Mesenchymal stem cell (in vitro differentiated cells and primary cell): ENCODE measurements at places on chromosomes 1 and 21.

DNA sequence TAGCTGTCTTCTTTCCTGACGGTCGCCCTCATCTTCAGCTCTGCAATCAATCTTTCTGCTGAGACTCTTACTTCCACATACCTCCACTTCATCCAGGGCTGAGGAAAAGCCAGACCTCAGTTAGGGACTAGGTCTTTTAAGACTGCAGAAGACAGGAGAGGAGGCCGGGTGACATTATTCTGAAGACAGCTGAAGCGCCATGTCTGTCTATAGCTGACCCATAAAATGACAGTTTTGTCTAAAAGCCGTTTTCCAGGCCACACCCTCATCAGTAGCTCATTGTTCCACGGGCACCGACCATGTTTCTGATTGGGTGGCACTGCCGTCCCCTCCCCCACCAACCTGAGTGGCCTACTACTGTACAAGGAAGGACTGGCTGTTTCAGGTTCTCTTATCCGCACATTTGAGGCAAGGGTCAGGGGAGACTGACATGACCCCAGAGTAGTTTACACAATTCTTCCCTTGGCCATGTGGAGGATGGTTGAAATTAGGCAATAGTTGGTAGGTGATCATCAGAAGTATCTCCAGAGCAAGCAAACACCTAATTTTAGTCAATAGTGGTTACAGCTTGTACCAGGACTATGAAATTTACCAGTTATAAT, at the start of gene ADCY10:
TSS of gene ADCY10 (minus strand) at position 240 of the 602 bp plus-strand sequence. CDS start 8,994 bp downstream, outside the sequence.
- DNase-seq = no peak

DNA sequence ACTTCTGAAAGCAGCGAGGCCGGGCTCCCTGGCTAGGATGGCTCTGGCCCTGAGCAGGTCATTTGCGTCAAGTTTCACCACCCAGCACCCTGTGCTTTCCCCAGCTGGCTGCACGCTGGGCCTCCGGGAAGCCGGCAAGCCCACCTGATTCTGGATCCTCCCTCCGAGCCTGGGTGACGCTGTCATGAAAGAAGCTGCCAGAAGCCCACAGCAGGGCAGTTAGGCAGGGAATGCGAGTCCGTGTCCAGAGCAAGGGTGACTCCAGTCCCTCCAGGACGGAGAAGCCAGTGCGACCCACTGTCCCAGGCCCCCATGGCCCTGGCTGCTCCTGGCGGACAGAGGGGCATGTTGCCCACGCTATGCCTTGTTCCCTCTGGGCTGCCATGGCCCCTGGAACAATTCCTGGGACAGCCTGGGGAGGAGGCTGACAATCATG, 44.4 kb upstream of the PCBP3 start:
- DNase-seq = no peak

DNA sequence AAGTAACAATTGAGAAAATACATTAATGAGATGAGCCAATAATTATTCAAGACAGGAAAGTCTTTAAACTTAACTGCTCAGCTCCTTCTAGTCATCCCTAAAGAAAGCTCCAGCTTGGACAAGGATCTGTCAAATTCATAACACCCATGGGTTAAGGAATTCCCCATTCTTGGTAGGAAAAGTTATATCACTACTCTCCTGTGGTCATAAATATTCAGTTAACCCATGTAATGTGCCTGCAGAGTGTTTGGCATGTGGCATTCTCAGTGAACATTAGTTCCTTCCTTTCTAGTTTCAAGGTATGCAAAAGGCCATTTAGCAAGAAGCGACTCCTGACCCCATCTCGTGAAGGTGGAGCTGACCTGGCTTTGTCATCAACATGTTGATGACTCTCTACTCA, 76.7 kb upstream of the VCAM1 start:
- DNase-seq = no peak

DNA sequence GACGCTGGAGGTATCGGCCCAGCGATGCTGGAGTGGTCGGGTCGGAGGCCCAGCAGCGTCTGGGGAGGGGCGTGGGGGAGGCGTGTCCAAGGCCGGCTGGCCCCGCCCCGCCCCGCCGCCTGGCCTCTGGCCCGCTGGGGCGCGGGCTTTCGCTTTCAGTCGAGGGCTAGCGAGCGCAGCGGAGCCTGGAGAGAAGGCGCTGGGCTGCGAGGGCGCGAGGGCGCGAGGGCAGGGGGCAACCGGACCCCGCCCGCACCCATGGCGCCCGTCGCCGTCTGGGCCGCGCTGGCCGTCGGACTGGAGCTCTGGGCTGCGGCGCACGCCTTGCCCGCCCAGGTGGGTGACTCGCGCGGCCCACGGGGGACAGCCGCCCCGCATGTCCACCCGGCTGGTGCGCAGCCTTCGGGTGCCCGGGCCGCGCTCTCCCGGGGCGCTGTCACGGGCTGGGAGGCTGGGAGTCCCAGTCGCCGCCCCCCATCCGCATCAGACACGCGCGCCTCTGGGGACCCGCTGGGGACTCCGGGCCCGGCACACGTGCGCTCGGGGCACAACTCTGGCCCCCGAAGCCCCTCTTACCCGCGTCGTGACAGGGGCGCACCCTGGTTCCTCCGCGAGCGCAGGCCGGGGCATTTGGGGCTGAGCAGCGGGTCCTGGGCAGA, at the start of gene TNFRSF1B:
TSS of gene TNFRSF1B (plus strand) at position 158 of the 659 bp plus-strand sequence. CDS start at position 259, 101 bp downstream.
- DNase-seq = peak; percentile 67

- no peak for DNase-seq
These were observed 9.8 kb downstream of the MTARC1 start for GRCh38 chr1:220796530-220796929.

GRCh38 chr1:247681288-247681897, 1.9 kb upstream of the OR13G1 start:
- DNase-seq = peak; percentile 23

DNA sequence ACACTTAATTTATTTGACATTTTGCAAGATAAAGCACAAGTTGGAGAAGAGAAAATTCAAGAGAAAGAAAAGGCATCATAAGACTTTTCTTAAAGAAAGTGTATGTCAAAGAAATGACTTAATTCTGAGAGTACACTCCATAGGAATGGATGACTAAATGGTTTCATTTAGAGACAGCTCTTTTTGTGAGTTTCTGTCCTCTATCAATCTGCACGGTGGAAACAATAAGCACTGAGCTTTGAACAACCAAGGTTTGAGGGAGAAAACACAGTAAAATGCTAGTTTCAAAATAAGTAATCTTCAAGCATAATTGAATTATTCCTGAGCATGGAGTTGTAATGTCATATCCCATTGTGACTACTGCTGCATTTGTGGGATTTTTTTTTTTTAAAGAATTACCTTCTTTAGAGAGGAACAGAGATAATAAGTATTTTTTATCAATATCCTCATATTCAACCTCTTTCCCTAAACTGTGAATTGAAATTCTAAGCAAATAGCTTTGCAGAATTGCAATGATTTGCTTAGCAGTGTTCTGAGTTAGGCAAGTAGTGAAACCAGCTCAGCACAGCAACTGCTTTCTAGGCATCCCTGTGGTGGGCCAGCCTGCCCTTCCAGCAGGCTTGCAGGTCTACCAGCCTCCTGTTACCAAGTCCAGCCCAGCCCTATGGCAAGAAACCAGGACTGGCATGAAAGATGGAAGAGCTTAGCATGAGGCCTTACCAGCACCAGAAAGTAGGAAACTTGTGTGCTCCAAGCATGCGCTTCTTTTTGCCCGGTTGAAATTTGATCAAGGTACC, 38.2 kb downstream of the KCNJ6 start:
- no peak for DNase-seq

- DNase-seq = no peak
These were observed 567.2 kb downstream of the SMYD3 start for GRCh38 chr1:245939756-245940345.

- DNase-seq = no peak
These were observed 51.4 kb downstream of the LHX4 start for GRCh38 chr1:180281490-180281889.

GRCh38 chr1:92913093-92913819, 48.0 kb downstream of the DIPK1A start:
- no peak for DNase-seq

DNA sequence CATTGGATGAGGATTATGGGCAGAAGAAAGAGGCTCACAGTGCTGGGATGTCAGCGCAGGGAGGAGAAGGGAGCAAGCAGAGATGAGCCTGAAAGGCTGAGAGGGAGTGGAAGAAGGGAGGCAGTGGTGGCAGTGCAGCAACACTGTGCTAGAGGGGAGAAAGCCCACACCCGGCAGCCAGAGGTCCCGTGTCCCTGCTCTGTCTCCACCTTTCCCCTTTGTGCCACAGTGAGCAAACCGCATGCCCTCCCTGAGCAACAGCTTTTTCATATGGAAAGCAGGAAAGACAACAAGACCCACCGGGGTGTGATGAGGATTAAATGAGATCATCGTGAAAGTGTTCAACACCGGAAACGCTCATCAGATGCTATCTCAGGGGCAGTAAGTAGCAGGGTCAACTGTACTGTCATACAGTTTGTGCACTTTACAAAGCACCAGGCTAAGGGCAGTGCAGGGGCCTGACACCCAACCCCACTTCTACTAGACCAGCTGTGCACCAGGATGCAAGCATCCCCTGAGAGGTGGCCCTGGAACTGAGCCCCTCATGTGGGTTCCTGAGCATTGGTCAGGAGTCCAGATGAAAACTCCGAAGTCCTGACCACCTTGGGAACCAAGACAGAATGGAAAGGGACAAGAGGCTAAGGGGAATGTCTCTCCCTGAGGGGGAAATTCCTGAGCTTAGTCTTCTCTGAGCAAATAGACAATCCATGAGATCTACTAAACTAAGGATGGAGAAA, 9.1 kb downstream of the NHLH1 start:
- DNase-seq = peak; percentile 60

- DNase-seq = peak; percentile 72
These were observed 14.1 kb upstream of the NUAK2 start for GRCh38 chr1:205335692-205336091.

DNA sequence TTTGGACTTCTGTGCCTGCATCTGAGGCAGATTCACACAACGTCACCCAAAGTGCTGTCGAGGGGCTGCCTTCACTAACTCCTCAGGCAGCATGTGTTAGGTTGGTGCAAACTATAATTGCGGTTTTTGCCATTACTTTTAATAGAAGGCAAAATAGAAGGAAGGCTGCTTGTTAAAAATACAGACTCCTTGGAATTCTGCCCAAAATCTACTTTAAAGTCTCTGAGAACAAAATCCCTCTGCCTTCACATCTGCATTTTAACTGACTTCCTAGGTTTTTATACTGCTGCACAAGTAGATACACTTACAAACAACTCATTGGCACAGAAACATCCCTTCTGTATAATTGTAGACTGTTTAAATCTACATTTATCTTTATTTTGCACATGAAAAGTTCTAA, 41.3 kb upstream of the SLC19A2 start:
- DNase-seq = no peak

DNA sequence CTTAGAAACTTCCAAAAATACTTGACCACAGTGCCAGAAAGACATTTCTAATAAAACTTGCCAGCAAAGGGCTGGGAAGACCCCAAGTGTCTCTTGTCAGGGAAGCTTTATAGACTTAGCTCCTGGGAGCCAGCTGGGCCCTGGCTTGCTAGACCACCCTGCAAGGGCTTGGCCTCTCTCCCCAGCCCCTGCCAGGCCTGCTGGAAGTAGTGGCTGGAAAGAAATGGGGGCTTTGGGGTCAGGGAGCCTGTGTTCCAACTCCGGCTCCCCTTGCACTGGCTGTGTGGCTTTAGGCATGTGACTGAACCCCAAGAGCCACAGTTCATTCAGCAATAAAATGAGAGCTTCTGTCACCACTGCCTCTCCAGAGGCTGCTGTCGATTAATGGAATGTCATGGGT, 31.1 kb downstream of the H3-3A start:
- DNase-seq = no peak

- DNase-seq = no peak
These were observed 197.3 kb downstream of the FOXD2 start for GRCh38 chr1:47635111-47635510.

DNA sequence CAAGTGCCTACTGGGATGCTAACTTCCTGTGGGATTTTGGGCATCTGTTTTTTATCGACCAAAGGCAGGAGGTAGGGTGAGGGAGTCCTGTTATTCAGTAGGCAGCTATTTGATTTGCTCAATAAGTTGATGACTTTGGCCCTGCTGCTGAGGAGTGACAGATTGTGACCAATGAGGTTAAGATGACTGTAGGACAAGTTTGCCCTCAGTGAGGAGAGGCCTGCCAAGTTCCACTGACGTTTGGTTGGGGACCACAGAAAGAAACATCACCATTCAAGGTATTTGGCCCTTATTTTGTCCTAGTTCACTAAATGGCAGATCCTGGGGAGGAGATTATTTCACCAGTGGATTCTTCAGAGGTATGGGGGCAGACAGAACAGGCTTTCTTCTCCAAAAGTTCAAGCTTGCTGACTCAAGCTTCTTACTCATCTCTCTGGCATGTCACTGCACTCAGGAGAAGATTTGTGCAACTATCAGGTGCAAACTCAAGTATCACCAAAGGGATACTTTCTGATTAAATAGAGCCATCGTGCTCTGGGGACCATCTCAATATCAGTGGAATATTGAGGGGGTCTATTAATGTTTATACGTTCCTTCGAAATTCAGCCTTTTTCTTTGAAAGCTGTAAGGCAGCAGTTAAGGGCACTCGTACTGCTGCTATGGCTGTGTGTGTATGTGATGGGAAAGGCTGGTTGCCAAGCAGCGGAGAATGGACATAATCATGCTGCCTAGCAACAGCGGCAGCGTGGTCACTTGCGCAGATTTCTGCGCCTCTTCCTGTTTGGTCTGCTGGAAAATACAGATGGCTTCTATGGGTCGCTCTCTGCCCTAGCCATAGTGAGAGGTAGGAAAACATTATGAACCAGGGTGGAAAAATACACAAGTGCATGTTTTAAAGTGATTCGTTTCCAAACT, 78.7 kb downstream of the PBX1 start:
- DNase-seq = peak; percentile 87

- no peak for DNase-seq
These were observed 698.6 kb downstream of the BRINP3 start for GRCh38 chr1:189779034-189779433.

- no peak for DNase-seq
These were observed 19.1 kb upstream of the PAXBP1 start for GRCh38 chr21:32790626-32791025.

DNA sequence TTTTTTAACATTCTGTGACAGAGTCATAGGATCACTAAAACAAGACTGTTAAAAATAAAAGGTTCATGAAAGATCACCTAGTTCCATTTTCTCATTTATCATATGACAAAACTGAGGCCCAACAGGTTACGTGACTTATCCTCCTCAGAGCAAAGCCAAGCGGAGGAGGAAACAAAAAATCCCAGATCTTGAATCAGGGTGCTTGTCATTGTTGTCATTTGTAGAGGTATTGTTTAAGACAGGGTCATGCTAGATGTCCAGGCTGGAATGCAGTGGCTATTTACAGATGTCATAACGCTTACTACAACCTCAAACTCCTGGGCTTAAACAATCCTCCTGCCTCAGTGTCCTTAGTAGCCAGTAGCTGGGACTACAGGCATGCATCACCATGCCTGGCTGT, 293.2 kb downstream of the DSCAM start:
- no peak for DNase-seq

- no peak for DNase-seq
These were observed 141.1 kb upstream of the ETV3 start for GRCh38 chr1:157279138-157279801.

GRCh38 chr1:39524171-39524570, 32.7 kb downstream of the BMP8A start:
- no peak for DNase-seq

DNA sequence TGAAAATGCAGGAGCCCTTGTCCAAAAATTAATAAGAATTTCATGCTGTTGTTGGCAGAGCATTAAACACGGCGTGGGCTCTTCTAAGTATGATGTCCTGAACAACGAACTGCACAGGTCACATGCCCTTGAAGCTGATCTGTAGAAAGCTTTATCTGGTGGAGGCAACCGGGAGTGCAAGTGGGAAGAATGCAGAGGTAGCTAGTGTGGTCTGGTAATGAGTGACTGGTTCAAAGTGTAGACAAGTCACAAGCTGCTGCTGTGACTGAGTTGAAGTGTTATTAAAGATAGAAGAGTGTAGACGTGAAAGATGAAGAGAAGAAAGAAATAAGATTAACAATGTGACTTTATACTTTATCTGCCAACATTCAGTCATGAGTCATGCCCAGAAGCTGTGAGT, 361.9 kb downstream of the TTLL7 start:
- DNase-seq = no peak
